AG08395 (cell line): ENCODE measurements at places on chromosomes 11 and 22.

- DNase-seq, result no peak
These were observed 45.9 kb upstream of the PPP6R3 start for GRCh38 chr11:68414496-68415221.

DNA sequence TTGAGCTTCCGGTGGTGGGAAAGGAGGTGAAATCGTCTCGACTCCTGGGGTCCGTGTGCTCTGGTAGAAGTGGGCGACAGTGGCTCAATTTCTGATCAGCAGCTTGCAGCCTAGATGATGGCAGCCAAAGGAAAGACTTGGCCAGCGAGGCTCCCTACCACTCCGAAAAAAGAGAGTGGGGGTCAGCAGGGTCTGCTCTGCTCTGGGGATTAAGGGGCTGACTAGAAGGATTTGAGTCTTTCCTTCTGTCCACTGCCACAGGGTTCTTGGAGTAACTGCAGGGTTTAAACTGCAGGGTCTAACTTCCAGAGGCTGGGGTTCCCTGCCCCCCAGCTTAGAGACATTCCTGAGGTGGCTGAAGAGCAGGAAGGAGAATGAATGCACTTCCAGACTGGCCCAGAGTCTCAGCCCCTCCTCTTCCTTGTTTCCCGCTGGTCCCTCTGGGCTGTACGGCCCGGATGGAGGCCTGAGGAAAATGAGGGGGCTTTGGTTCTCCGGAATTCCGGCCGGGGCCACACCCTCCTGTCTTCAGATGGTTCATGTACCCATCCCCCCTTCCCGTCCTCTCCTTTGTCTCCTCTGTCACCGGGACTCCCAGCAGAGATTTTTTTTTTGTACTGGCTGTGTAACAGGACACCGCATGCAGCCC, 907 bp downstream of the SERPINH1 start:
- peak; percentile 34 for DNase-seq

GRCh38 chr11:23353611-23354010, 493.3 kb upstream of the CCDC179 start:
- no peak for DNase-seq

DNA sequence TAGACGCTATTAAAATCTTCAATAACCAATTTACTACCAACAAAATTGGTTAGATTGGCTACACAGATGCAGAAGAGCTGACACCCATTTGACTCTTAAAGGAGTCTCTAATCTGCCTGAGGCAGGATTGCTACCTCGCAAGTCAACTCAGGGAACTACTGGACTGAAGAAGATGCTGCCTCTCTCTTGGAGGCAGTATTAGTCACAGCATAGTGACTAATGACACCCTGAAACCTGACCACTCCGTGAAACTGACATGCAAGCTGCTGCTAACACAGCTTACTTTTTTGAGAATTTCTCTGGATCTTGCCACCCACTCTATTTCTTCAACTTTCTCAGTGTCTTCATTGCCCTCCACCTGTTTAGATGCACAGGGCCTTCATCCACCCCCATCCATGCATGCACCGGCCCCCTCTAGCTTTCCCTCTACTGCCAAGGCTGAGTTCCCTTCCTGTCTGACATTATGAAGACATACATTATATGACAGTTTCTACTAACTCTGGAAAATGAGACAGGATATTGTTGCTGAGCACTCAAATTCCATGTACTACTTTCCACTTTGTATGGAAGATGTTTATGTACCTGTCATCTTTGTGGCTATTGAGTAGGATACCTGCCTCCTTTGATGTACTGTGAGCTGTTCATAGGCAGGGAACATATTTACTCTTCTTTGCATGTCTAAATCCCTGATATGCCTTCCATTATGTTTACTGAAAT, 183.2 kb downstream of the MSANTD4 start:
- DNase-seq, result no peak

GRCh38 chr11:11973361-11973800, 35.0 kb downstream of the DKK3 start:
- peak; percentile 91 for DNase-seq

GRCh38 chr22:46730568-46731245, 7.3 kb downstream of the CERK start:
- no peak for DNase-seq

DNA sequence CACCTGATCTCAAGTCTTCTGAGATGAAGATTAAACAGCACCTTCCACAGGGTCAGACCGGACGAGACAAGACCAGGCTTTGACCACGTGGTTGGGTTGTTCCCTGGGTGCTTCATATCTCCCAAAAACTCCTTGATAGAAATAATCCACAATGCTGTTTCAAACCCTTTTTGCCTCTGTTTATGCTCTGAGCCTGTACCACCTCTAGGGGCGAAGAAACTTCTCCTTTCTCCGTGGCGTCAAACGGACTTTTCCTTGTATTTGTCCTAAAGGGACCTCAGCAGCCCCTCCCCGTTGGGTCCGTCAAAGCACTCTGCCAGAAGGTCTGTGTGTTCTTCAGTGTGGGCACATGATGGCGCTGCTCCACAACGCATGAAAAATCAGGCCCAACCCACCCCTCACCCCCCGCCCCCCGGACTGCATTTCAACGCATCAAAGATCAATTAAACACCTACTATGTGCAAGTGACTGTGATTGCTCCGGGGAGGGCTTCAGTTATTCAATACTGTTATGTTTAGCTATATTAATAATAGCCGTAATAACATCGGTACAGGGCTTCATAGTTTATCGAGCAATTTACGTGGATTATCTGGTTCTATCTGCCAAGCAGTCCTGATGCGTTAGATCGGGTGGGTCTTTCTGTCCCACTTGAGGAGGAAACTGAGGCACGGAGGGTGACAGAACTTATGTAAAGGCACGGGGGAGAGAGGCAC, 17.3 kb upstream of the EIF3D start:
- DNase-seq, result peak; percentile 66

GRCh38 chr11:34633640-34633989, 12.7 kb downstream of the EHF start:
- DNase-seq, result no peak

DNA sequence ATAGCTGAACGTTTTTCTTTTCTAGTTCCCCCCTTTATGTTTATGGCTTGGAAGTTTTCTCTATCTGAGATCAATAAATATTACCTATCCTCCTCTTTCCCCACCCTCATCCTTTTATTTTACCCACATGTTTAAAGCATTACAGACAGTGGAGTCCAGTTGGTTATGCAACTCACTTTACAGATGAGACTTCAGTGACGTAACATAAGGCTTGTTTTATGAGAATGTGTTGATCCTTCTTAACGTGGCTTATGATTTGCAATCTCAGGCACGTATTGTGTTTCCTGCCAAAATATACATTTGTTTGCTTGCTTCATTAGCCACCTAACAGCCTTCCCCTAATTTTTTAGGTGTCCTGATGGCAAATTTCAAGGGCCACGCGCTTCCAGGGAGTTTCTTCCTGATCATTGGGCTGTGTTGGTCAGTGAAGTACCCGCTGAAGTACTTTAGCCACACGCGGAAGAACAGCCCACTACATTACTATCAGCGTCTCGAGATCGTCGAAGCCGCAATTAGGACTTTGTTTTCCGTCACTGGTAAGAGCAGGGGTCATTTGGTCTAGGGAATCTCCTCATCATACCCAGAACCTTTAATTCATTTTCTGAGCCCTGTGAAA, 36.6 kb downstream of the TMEM45B start:
- no peak for DNase-seq

DNA sequence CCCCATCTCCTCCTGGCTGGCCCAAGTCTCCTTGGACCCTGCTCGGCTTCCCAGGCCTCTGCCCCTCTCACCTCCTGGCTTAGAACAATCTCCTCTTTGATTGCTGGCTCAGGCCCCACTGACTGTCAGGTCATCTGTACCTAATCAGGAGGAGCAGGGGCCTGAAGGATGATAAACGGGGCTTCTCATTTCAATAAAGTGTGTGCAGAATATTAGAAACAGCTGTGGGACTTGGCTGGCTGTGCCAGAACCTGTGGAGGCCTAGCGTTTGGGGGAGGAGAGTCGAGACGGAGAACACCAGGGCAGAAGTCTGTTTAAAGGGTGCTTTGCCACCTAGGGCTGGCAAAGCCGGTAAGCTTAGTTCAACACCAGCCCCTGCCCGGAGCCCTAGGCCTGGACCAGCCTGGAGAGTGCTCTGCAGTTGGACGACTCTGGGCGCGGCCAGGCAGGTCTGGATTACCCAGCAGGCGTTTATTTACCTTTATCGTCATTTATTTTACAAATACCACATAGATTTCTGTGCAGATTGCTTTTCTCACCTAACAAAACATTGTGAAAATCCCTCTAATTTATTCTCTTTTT, 10.1 kb upstream of the VSIG10L2 start:
- peak; percentile 27 for DNase-seq

DNA sequence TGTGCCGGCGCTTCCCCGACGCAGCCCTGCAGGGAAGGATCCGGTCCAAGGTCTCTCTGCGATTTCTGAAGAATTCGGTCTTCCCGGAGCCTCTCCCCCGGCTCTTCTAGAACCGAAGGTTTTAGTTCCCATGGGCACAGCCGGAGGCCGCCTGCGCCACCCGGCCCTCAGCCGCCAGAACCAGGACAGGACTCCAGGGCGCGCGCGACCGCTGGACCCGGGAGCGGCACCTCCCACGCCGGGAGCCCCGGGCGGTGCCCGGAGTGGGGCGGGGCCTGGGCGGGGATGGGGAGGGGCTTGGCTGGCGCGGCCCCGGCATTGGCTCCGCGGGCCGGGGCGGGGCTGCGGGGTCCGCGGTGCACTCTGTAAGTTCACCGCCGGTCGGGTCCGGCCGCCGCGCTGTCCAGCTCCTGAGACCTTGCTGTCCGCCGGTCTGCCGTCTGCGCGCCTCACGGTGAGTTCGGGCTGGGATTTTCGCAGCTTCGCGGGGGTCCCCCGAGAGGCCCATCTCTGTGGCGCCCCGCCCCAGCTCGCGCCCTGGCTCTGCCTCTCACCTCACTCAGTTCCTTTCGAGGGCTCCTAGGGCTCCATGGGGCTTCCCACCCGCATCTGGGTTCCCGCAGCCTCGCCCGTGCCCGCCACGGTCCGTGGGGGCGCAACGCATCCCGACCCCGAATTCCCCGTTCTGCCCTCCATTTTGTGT, at the start of gene CDC42EP2:
TSS of gene CDC42EP2 (plus strand) at position 366 of the 703 bp plus-strand sequence. CDS start 6,033 bp downstream, outside the sequence.
- DNase-seq, result peak; percentile 94

- peak; percentile 53 for DNase-seq
These were observed 8.4 kb upstream of the CTR9 start for GRCh38 chr11:10742460-10743208.

- no peak for DNase-seq
These were observed 670 bp downstream of the MAPK8IP1 start for GRCh38 chr11:45885921-45886721.

GRCh38 chr11:125918140-125918840, 14.0 kb downstream of the DDX25 start:
- peak; percentile 17 for DNase-seq

GRCh38 chr11:112555491-112556364, 295.1 kb upstream of the PLET1 start:
- peak; percentile 52 for DNase-seq
